ENCODE measurements at places on chromosomes 16 and 17.

DNA sequence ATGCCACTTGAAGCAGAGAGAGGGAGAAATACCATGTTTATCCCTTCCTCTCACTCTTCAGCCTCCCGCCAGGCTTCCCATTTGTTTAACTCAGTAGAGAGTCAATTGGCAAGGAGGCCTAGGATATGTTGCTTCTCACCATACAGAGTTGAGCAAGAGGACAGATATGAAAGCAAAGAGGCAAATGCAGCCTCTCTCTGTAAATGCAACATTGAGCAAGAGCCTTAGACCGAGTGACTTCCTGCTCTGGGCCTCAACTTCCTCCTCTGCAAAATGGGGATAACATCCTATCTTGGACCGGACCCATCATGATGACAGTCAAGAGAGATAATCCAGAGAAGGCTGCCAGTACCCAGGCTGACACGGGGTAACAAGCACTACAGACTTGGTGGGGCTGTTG, 36.8 kb downstream of the SOCS1 start:
- peak; percentile 4 for DNase-seq

DNA sequence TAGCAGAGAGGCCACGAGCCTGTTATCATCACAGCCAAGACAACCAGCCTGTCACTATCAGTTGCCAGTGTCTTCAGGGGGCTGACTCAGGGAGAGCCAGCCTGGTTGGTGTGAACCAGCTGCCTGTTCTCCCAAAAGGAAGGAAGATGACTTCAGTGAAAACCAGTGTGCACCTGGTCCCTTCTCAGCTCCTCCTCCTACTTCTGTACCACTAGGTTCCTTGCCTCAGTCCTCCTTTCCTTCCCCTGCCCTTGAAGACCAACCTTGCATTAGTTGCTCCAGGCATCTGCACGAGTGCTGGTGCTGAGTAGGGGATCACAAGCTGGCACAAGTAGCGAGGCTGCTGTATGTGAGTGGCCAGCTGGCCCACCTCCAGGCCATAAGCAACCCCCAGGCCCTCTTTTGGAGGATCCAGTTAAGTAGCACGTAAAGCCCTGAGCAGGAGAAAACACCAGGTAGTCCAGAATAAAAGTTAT, 8.5 kb downstream of the TUBG1 start:
- no peak for DNase-seq

- no peak for DNase-seq
Measured at GRCh38 chr16:30349675-30350074, 5.4 kb downstream of the CD2BP2 start.

GRCh38 chr16:50745940-50746339, 4.1 kb downstream of the CYLD start:
- no peak for DNase-seq

DNA sequence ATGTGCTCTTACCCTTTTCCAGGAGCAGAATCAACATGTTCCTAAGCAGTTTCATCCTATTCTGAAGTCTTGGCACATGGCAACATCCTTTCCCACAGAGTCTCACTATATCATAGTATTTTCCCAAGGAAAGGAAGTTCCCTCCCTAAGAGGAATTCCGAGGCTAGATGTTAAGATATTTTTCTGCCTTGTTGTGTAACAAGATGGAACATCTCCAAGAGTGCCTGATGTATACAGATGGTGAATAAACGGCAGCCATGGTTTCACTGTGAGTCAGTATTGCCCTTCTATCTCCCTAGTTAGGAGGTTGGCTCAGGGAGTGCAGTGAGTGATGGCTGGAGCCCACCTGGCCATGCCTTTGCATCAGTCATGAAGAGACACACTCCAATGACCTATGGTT, 48.2 kb downstream of the SPACA3 start:
- DNase-seq: no peak

- DNase-seq: no peak
Measured at GRCh38 chr17:43341715-43342588, 56.8 kb upstream of the ARL4D start.

- peak; percentile 56 for DNase-seq
Measured at GRCh38 chr16:11114366-11115164, 141.4 kb downstream of the SOCS1 start.

DNA sequence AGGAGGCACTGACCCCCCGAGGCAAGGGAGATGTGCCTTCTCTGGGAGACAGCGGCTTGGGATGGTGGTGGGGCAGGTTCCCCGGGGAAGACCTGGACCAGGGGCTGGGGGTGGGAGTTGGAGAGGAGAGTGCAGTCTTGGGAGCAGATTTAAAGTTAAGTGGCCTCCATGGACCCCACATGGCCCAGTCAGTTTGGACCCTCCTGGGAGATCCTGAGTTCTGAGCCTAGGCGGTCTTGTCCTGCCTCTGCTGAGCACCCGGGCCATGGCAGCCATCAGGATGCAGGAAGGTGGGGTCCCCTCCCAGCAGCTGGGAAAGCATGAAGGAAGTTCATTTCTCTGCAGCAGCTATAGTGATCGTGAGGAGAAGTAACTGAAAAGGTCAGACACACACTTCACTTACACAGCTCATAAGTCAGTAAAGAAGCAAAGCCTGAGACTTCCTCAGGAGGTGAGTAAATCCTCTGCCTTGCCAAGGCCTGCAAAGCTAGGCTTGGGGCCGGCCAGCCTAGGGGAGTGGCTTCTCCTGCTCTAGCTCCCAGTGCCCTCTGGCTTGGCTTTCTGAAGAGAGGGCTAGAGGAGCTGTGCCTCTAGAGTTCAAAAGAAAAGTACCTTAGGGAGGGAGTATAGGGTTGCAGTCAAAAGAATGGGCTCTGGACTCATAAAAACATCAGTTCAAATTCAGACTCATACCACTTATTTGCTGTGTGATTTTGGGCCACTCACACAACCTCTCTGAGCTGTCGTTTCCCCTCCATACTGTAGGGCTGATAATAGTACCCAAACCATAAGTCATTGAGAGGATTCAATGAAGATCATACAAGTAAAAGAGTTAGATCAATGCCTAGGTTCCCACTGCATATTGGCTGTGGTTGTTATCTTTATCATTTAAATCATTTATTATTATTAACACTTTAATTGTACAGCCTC, 31.0 kb upstream of the C16orf78 start:
- DNase-seq: no peak

DNA sequence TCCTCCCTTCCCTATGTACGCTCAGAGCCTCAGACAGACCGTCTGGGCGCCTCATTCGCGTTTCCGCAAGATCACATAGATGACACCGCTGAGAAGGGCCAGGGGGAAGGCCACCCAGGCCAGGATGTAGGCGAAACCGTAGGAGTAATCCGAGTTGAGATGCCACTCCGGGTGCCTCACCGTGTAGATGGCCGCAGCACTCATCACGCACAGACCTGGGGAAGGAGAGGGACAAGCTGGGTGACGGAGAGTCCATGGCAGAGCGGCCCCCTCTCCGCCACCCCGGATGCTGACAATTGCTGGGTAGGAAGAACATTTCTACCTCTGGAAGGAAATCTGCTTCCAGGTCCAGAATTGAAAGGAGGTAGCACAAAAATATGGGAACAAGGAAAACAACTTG, 34.3 kb downstream of the PMP22 start:
- DNase-seq: no peak

GRCh38 chr16:69845181-69845580, 83.0 kb downstream of the WWP2 start:
- DNase-seq: no peak

DNA sequence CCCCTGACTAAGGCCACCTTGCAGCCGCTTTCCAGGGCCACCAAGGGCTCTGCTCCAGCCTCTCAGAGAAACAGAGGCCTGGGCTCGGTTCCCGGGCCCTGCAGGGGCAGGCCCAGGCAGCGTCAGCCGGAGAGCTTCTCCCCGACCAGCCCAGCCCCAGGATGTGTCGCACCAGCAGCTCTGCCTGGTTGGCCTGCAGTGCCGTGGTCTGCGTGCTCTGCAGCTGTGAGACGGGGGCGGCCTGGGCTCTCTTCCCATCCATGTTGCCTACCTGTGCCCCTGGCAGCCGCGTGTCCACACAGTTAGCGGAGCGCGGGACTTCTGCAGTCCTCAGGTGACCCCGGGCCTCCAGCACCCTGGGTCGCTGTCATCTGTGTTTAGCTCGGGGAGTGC, 4.8 kb downstream of the IGFALS start:
- DNase-seq: no peak

- peak; percentile 38 for DNase-seq
Measured at GRCh38 chr17:1648963-1649843, 463 bp downstream of the RILP start.

DNA sequence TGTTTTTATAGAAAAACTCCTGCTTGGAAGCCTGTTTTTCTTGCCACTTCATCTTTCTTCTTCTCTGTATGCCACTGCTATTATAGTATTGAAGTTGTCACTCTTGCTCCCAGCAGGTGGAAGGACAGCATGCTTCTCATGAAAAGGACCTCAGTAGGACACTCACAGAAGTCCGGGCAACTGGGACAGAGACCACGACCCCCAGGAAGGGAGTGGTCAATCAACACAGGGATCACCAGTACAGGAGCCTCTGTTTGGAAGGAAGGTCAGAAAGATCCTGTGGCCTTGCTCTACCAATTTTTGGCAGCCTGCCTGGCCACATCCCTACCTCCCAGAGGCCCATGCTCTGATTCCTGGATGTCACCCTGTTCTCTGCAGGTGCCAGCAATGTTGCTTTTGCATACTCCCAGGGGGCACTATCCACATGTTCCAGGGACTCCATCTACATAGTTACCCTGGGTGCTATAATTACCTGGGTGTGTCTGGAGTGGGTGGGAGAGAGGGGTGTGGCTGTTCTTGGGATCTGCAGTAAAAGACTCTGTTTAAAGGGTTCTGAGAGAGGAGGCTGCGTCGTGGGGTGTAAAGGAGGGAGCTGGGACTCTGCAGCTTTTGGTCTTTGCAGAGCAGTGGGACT, 13.7 kb upstream of the AKAP10 start:
- no peak for DNase-seq

DNA sequence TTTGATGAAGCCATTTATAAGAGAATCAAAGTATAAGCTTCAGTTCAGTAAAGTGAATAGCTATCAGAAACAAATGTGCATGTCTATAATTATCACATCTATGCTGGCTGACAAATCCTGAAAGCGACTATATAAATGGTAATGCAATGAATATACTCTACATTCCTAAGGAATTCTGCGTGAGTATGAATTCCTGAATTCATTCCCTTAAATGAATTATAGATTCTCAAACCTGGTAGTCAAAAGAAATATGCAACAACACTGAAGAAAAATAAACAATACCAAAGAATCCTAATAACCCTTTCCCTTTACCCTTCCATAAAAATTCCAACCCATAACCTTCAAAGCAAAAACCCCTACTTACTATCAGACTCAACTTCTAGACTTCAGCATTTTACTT, 416.6 kb upstream of the PMFBP1 start:
- DNase-seq: no peak

GRCh38 chr17:83131401-83132011, 52.1 kb downstream of the METRNL start:
- DNase-seq: no peak

DNA sequence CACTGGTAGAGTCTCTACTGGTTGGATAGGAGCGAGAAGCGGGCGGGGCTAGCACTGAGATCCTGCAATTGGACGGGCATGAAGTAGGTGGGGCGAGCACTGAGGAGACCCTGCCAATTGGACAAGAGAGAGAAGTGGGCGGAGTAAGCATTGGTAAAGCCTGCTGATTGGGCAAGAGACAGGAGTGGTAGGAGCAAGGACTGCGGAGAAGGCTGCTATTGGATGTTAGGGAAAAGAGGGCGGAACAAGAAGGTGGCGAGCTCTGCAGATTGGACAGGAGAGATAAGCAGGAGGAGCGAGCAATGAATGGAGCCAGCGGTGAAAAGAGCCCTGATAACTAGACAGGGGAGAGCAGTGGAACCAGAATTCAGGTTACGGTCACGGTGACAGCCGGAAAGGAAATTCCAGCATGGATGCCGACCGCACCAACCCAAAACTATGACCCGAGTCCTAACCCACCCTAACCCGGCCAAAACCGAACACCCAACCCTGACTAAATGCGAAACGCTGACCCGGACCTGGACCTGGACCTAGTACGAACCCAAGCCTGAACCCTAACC, 4.8 kb downstream of the SCGB1C2 start:
- DNase-seq: no peak

DNA sequence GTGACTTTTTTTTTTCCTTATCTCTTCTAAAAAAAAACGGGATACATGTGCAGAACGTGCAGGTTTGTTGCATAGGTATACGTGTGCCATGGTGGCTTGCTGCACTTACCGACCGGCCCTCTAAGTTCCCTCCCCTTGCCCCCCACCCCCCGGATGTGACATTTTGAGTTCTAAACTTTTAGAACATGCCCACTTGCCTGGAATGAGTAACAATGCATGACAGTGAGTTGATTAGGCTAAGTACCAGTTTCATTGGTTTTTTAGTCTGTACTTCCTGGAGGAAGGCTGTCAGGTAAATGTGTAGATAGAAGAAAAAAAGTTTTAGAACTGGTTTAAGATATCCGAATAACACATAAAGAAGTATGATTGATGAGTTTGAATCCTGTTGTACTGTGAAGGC, 4.0 kb downstream of the BPTF start:
- no peak for DNase-seq

DNA sequence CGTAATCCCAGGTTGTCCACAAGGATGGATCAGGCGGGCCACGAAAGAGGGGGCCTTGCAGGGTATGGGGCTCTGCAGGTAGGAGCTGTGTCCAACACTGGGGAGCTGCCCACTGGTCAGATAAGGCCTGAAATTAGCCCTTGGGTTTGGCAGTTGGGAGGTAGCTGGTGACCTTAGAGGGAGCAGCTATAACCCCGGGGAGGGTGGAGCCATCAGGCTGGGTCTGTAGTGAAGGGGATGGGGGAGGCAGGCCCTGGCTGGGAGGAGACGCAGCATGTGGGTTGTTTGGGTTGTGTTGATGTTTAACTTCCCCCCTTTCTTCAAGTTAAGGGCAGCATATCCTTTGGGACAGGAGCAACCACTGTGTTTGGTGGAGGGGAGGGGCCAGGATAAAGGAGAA, 5.9 kb downstream of the MLLT6 start:
- no peak for DNase-seq

DNA sequence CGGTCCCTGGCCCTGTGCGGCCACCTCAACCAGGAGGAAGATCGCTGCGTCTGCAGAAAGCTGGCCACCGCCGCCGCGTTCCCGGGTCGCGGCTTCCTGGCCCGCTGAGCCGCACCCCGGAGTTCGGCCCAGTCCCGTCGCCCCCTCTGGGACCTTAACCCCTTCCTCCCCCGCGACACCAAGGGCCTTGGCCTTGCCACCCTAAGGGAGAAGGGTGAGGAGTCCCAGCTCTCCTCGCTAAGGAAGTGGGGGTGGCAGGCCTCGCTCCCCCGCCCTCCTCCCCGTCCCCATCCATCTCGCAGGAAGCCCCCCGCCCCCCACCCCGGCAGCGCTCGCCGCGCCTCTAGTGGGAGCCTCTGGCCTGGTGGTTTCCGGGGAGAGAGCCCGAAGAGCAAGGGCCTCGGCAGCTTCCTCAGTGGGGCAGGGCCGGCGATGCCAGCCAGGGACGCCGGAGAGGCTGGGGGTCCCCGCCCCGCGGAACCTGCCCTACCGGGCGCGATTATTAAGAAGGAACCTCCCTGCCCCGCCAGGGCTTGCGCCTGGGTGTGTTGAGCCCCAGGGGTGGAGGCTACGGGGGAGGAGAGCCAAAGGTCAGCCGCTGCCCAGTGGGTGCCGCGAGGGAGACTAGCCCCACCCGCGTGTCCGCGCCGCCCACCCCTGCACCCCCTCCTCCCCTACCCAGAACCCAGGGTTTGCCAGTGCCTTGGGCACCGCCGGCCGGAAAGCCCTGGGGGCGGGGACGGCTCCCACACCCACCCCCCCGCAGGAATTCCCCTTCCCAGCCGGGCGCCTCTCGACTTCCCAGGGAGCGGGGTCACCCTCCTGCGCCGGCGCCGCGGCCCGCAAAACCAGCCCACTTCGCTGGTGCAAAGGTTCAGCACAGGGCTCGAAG, 6.8 kb downstream of the CBX4 start:
- peak; percentile 88 for DNase-seq
